ENCODE measurements at places on chromosomes 1 and 21.

GRCh38 chr1:240244968-240245628, 153.4 kb downstream of the FMN2 start:
- DNase-seq, result no peak

GRCh38 chr1:201889090-201889968, 631 bp downstream of the SHISA4 start:
- DNase-seq, result no peak

DNA sequence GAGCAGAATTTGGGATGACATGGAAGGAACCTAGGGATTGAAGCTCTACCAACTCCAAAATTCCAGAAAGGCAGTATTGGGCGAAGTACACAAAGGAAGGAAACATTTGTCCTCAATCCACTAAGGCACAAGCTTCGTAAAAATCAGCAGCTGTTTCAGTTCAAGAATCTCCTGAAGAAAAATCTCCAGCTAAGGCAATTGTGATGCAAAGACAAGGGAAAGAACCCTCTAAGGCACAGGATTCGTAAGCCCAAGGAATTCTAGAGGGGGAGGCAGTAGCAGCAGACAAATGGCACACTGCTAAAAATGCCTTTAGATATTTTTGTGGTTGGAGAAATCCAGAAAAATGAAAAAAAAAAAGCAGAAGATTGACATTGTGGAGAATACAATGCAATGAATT, 64.5 kb upstream of the PLPPR5 start:
- DNase-seq, result no peak

- DNase-seq, result no peak
Measured at GRCh38 chr1:9503001-9503675, 36.1 kb upstream of the SLC25A33 start.

- no peak for DNase-seq
Measured at GRCh38 chr1:244200596-244200995, 149.5 kb downstream of the ZBTB18 start.

DNA sequence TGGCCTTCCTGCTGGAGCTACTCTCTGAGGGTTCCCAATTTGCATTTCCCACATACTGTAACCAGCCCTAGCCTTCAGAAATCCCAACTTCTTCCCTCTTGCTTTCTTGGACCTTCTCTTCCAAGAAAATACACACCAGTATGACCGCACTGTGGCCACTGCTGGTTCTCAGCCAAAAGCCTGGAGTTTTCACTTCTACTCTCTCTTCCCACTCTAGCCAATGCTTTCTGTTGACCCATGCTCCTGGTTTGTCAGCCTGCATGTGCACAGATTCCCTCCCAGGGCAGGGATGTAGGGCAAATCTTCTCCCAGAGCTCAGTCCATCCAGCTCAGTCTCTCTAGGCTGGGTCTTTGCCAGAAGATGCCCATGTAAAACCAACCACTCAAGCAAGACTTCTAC, 664 bp downstream of the SLAMF1 start:
- no peak for DNase-seq

- no peak for DNase-seq
Measured at GRCh38 chr1:33454646-33455282, 17.7 kb upstream of the ZSCAN20 start.

DNA sequence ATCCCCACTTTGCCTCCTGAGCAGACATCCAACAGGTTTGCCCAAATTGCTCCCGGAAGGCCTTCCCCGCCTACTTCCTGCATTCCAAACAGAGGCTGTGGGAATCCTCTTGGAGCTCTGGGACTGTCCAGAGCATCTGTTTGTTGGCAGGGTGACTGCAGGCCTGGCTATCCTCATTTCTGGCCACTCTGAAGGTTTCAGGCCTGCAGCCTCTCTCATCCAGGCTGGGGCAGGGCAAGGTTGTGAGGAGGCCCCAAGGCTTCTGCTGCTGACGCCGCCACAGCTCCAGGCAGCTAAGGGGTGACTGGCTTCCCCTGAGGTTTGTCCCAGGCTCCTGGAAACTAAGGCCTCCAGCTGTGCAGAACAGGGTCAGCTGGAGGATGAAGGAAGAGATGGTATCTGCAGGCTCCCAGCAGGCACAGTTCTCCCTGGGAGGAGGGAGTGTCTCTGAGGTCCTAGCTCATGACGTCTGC, 11.3 kb downstream of the CDK18 start:
- DNase-seq, result no peak

DNA sequence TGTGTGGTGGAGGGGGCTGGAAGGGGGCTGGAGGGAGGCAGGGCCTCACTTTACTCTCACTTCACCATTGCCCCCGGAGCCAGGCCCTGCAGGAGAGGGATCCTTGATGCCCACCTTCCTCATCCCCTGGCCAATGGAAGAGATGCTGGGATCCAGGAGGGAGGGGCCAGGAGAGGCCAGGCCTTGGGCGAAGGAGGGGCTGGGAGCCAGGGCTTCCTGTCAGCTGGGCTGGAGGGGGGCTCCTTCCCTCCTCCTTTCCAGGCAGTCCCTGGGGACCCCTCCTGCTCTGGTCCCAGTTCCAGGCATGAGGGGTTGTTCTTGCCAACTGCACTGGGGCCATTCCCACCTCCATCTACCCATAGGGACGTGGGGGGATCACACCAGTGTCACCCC, 5.7 kb downstream of the AHDC1 start:
- DNase-seq, result no peak

GRCh38 chr1:228393811-228394570, 12.6 kb downstream of the TRIM11 start:
- DNase-seq, result no peak

DNA sequence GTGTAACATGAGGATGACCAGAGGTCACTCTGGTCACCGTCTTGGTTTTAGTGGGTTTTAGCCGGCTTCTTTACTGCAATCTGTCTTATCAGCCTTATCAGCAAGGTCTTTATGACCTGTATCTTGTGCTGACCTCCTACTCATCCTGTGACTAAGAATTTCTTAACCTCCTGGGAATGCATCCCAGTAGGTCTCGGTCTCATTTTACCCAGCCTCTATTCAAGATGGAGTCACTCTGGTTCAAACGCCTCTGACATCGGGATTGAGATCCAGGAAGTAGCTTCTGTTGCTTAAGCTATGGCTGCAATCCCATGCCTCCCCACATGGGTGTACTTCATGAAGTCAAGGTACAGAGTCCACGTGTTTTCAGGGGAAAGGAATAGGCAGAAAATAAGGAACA, 19.9 kb downstream of the FMN2 start:
- no peak for DNase-seq

- DNase-seq, result no peak
Measured at GRCh38 chr1:116488071-116488470, 82.8 kb downstream of the CD58 start.

DNA sequence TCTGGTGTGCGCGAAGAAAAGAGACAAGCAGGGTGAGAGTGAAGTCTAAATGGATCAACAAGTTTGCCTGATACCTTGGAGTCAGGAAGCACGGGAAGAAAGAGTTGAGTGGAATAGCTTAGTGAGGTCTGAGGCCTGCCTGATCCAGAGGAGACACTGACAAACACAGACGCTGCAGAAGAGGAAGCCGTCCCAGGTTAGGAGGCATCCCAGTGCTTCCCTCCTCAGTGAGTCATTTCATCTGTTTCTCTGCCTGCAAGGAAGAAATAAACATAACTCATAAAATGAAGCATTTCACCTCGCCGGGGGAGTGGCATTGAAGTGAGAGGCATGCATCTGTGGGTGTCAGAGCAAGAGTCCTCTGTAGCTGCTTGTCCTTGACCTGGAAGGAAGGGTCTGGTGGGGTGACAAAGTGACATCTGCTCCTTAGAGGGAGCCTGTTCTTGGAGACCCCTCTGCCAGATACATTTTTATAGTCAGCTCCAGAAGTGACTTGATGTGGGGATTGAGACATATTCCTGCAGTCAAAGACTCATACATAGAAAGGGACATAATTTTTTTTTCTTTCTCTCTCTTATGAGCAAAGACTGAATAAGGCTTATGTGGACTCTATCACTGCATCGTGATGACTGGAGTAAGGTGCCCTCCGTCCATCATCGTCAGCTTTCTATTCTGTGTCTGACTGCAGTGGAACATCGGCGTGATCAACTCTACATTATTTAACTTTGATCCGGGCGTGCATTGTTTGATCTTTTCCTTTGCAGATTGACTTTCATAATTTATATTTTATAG, 256.7 kb downstream of the KIF26B start:
- no peak for DNase-seq

DNA sequence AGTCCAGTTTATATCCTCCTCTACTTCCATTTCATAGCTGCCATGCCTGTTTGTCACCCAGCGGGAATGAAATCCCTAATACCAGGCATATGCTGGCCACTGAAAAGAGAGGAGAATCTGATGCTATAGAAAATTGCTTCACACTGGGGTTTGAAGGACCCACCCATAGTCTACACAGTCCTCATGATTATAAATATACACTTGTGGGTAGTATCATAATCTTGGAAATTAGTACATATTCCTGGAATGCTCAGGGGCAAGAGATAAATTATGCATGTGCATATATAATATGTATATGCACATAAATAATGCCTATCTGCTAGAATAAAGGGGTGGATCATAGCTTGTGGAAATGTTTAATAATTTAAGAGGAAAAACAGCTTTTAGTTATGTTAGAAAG, 105.8 kb downstream of the PRRX1 start:
- DNase-seq, result no peak

DNA sequence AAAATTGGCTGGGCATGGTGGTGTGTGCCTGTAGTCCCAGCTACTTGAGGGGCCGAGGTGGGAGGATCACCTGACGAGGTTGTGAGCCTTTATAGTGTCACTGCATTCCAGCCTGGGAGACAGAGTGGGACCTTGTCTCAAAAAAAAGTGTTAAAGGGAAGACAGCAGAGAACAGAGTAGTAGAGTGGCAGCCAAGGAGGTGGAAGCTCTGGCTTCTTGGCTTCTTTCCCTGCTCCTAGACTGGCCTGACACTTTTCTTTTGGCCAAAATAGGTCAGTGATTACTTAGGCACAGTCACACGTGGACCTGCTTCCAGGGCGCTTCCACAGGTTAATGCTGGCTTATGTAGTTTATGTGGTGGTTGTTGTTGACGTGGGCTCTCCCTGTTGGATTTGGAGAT, 3.2 kb downstream of the DIP2A start:
- DNase-seq, result no peak

- DNase-seq, result no peak
Measured at GRCh38 chr21:36548866-36549265, 68.9 kb upstream of the CLDN14 start.

DNA sequence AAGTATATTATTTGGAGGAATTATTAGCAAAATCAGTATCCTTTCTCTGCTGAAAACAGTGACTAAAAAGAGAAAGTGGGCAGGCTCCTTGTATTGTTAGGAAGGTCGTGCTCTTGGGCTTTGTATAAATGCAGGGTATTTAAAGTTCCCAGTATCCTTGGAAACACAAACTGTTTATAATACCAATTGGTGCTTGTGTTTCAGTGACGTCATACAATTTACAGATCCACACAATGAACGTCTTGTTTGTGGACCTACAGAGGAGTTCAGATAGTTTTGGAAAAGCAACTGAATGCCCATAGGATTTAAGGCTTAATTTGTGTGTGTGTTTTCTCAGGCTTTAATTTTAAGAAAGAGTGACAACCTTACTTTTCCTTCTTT, 168.2 kb downstream of the RASAL2 start:
- DNase-seq, result no peak

- no peak for DNase-seq
Measured at GRCh38 chr1:99438656-99439230, 174.5 kb downstream of the PLPPR4 start.

DNA sequence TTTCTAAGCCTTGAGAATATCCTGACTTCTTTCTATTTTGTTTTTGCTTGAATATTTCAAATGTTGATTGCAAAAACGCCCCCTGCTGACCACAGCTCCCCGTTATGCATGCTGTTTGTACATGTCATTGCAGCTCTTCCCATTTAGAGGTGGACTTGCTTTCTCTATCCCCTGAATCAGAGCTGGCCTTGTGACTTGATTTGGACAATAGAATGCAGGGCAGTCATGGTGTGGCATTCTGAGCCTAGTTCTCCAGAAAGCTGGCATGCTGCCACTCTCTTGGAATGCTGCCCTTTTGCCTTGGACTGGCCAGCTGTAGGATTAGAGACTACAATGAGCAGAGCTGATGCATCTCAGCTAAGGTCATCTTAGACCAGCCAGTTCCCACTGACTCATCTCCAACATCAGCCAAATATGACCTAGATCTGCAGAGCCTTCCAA, 1561.5 kb downstream of the MRPL39 start:
- no peak for DNase-seq

GRCh38 chr1:222210776-222211175, 337.1 kb downstream of the HHIPL2 start:
- DNase-seq, result no peak

GRCh38 chr1:162706606-162707005, 74.3 kb downstream of the DDR2 start:
- DNase-seq, result no peak

- no peak for DNase-seq
Measured at GRCh38 chr1:147541672-147542568, 619 bp downstream of the BCL9 start.

- no peak for DNase-seq
Measured at GRCh38 chr21:28991861-28992525, 684 bp downstream of the LTN1 start.

DNA sequence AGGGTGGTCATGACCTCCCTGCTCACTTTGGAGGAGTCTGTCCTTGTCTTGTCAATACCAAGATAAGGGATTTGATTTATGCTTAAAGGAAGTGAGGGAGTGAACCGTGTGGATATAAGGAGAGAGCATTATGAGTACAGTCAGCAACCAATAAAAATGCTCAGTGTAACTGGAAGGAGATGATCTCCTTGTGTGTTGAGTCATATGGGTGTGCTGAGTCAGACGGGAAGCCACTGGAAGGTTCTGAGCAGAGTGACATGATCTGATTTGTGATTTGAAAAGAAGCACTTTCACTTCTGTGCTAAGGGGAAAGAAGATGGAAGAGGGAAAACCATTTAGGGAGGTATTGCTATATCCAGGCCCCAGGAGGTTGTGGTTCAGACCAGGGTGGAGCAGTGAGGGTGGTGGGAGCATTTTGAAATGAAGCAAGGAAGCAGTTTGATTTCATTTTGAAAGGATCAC, 2.5 kb upstream of the BCL10 start:
- DNase-seq, result no peak

GRCh38 chr1:148161053-148161901, 9.2 kb upstream of the NBPF11 start:
- no peak for DNase-seq

- DNase-seq, result no peak
Measured at GRCh38 chr1:229380536-229381160, 37.8 kb upstream of the CCSAP start.

- DNase-seq, result no peak
Measured at GRCh38 chr1:113691184-113691583, 68.1 kb downstream of the PHTF1 start.
